ENCODE measurements at places on chromosomes 6 and 20.

DNA sequence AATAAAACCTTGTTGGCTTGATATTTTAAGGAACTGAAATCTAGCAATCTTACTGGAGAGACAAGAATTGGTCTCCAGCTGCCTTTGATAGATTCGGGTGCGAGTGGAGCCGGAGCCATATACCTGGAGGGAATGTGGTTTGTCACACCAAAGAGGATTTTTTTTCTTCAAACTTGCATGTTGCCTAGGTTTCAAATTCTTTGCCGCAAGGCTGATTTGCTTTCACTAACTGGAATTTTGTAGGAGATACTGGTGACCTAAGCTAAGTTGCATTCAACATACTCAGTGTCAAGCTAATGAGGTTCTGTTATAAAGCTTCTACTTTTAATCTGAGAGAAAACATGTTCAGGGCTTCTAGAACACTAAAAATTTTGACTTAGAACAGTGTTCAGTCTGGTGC is 39.7 kb upstream of the ASIP start:
- no peak for DNase-seq

- DNase-seq: no peak
Measured at GRCh38 chr20:63711085-63711645, 3.3 kb downstream of the ZGPAT start.

GRCh38 chr6:82904860-82905259 is 160.8 kb downstream of the UBE3D start:
- DNase-seq: no peak

- DNase-seq: no peak
Measured at GRCh38 chr6:8057263-8057662, 6.9 kb downstream of the BLOC1S5 start.

- DNase-seq: peak; percentile 5
Measured at GRCh38 chr6:110039981-110040383, 61.9 kb downstream of the GPR6 start.

DNA sequence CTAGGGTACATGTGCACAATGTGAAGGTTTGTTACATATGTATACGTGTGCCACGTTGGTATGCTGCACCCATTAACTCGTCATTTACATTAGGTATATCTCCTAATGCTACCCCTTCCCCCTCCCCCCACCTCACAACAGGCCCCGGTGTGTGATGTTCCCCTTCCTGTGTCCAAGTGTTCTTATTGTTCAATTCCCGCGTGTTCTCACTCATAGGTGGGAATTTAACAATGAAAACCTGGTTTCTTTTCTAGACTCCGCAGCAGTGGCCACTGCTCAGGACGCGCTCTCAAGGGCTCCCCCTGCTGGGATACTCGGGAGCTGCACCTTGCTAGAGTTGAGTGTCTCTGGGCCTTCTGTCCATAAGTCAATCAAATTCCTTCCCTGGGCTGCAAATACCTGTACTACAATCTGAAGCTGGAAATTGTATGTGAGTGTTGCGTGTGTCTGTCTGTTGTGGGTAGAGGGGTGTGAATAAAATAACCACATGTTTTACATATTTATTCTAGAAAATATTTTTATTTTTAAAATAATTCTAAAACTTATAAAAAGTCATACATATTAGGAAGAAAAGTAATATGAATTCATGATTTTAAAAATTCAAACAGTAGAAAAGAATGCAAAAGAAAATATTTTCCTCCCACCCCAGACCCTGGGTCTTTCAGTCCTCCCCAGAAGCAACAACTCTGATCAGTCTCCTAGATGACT is 8.2 kb upstream of the CEP250 start:
- peak; percentile 97 for DNase-seq

GRCh38 chr6:593139-593906 is 63.6 kb downstream of the HUS1B start:
- DNase-seq: peak; percentile 9

- DNase-seq: no peak
Measured at GRCh38 chr6:121678245-121678644, 242.8 kb downstream of the GJA1 start.

GRCh38 chr6:44679438-44680201 is 292.1 kb downstream of the CDC5L start:
- DNase-seq: no peak

DNA sequence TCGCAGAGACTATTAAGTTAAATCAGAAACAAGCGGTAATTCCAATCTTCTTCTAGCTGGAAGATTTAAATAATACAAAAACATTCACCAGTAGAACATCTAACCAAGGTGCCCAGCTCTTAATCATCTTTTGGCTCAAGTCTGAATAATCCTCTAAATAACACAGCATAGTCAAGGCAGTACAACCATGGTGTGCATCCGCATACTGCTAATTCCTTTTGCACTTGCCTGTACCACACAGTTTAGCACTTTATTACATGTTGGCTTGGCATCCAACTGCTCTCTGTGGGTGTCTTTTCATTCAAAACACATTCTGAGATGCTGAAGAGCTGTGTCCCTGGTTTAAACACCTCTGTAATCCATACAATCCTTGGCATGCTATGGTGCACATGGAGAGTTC is 42.3 kb downstream of the VGLL2 start:
- DNase-seq: no peak

- no peak for DNase-seq
Measured at GRCh38 chr6:53701333-53702218, 36.0 kb upstream of the KLHL31 start.

DNA sequence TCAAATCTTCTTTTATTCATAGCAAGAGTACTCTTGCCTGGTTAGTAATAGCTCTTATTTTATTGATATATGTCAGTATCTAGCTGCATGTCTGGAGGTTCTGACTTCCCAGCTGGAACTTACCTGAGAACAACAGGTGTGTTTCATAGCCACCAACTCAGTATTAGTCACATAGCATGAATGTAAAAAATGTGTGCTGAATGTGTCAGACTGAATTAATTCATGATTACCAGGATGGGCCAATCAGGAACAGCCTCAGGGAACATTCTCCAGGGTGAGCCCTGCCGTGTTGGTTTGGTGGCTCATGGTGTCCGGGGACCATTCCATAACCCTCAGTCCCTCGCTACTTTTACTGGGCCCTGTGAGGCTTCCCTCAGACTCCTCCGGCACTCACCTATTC is 99.7 kb downstream of the TULP4 start:
- DNase-seq: no peak

Data from activated naive CD4-positive, alpha-beta T cell (primary cell).